ENCODE measurements at places on chromosomes 6 and 20.
A peak's percentile ranks its signal among the peaks of the same experiment; 100 is the strongest.

DNA sequence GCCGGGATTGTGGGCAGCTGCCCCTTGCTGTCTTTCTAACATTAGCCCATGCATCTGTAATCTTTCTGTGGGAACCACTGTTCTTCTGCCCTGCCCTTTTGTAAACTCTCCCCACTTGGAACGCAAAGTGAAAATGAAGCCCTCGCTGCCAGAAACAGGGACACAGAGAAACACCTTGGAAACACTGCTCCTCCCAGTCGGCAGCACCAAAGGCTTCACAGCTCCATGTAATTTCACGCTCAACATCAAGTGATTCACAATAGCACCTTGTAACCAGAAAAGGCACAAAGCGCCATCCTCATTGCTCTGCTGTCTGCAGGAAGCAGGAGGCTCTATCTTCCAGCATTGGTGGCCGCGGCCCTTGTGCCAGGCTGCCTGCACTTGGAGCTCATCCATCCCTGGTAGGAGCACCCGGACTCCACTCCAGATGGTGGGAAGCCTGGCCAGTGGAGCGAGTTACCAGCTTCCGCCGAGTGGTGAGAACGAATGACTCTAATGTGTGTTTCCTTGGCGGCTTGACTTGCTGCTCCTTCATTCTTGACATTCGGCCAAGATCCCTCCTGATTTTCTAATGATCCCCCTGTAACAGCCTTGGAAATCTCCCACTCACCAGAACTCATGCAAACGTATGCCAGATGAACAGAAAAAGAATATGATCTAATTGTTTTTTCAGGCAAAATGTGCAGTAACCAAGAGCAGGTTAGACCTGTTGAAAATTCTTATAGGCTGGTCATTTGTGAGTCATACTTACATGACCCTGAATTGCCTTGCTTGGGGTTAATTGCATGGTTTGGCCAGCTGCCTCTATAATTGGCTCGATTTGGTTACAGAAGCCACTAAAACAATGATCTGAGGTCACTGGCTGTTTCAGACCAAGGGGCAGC is 169.1 kb upstream of the CDYL start:
- peak; percentile 84 for DNase-seq

- DNase-seq, result no peak
Measured at GRCh38 chr6:12075067-12075563, 63.0 kb downstream of the HIVEP1 start.

- no peak for DNase-seq
Measured at GRCh38 chr6:13046084-13046483, 282.3 kb downstream of the TBC1D7 start.

DNA sequence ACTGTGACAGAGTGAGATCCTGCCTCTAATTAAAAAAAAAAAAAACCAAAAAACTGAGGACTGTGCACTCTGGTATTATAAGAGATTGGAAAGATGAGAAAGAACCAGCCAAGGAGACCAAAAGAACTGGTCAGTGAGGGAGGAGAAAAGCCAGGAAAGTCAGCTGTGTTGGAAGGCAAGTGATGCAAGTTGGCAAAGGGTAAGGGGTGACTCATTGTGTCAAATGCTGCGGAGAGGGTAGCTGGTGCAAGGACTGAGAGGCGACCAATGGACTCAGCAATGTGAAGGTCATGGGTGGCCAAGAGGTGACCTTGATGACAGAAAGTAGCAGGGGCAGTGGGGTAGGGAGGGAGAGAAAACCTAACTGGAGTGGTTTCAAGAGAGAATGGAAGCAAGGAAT is 27.4 kb upstream of the LRRN4 start:
- DNase-seq, result no peak

- DNase-seq, result no peak
Measured at GRCh38 chr6:46080111-46080510, 49.7 kb upstream of the ENPP4 start.

- no peak for DNase-seq
Measured at GRCh38 chr6:26202811-26203583, 115.8 kb downstream of the HFE start.

DNA sequence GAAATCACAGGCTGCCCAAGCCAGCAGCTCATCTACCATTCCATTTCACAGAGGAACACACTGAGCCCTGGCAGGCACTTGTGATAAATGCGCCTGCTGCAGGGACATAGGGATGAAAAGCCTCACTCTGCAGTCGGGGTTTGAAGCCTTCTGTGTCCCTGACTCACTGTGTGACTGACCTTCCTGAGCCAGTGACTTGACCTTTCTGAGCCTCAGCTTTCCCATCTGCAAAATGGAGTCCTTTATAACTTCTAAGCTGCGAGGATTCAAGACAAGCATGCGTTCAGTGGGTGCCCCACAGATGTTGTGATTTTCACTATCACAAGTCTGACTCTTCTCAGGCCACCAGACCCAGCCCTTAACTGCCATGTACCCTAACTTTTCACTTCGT is 5.5 kb downstream of the TGM2 start:
- DNase-seq, result no peak

GRCh38 chr20:40196846-40197436 is 492.1 kb downstream of the MAFB start:
- DNase-seq, result no peak

DNA sequence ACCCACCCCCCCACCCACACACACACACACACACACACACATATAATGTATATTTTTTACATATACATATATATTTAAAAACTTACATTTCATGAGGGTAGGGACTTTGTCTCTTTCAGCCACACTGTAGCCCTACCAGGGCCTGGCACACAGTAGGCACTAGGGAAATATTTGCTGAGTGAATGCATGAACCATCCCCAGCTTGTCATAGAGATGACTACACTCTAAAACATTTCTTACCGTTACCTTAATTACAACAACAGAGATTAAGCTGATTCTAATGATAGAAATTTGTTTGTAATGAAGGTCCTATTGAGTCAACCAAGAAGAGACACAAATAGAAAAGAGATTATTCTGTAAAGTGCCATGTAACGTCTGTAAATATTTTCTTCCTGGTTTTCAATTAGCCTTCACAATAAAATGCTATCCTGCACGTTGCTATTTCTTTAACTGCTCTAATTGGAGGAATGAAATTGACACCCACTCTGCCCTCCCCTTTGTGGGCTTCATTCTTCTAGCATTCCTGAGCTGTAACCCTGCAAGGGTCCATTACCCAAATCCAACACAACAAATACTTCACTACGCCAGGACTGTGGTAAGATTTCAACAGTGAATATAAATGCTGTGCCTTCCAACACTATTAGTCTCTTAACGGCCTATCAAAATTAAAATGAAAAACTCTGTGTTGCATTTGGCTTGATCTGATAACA is 30.8 kb downstream of the SIM1 start:
- DNase-seq, result no peak

DNA sequence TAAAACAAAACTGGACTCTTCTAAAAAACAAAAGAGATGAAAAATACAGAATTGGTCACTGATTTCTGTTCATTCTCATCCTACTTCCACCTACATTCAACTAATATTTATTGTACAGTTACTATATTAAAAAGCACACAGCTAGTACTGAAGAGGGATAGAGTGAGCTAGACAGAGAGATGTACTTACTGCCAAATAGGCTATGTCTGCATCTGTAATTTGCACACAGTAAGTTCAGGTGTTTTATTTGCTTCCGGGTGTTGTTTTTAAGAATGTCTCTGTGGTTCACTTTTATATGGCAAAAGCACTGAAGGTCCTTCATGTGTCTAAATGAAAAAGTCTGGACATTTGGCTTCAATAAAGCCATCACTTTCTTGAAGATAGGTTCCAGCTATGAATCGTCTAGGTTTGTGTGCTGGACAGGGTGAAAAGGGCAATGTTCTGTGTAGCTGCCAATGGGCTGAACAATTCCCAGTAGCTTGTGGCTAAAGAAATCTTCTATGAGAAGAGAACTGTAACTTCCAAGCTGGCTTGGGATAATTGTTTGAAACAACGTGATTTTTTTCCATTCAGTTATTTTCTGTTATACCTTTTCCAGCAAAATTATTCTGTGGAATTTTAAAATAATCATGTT is 47.3 kb downstream of the EPB41L2 start:
- no peak for DNase-seq

DNA sequence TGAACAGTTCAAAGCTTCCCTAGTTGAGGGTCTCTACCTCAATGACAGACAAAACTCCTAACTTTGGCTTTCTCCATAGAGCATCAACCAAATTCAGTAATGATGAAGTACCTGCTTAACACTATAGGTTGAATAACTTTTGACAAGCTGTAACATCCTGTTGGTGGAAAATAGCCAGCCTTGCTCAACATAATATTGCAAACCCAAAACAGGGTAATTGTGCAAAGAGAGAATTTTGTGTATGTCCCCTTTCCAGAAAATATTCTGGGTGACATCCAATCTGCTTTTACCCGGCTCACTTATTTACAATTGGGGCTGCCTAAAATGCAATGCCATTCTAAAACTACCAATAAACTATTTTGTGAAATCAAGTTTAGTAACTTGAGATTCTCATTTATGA is 72.8 kb downstream of the ATXN1 start:
- no peak for DNase-seq

DNA sequence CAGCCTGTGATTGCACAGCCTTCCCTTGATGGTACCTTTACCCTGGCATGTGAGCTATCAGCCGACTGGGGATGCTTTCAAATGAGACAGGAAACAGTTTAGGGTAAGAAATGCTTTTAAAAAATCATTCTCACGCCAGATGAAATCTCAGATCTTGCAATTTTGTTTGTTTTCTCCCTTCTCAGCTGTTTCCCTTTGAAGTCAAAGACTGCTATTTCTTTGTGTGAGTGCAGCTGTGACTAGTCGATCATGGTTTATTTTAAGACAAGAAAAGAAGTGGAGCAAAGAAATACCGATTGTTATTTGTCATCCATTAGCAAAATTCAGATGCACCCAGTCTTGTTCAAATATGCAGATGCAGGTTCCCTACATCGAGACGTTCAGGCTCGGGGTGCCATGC is 489.7 kb downstream of the QKI start:
- no peak for DNase-seq

- peak; percentile 28 for DNase-seq
Measured at GRCh38 chr6:24907919-24908649, 27.7 kb downstream of the RIPOR2 start.

- DNase-seq, result no peak
Measured at GRCh38 chr6:100905067-100905466, 23.9 kb upstream of the ASCC3 start.

- no peak for DNase-seq
Measured at GRCh38 chr20:17614812-17615644, 45.2 kb downstream of the DSTN start.

- DNase-seq, result no peak
Measured at GRCh38 chr20:33442136-33443005, 1.2 kb downstream of the SNTA1 start.

DNA sequence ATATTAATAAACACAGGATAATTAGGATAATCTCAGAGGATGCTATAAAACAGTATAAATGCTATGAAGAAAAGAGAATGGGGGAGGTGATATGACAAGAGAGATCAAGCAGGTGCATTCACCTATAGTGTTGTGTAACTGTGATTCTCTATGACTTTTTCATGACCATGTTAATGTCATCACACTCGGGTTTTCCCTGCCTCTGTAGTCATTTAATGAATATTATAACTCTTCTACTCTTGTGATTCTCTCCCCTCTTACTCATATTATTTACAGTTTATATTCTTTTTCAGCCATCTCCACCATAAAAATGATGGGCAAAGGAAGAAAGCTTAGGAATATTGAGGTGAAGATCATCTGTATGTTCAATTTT is 106.9 kb upstream of the SGK1 start:
- DNase-seq, result no peak

- no peak for DNase-seq
Measured at GRCh38 chr6:44128020-44128917, 915 bp downstream of the TMEM63B start.

DNA sequence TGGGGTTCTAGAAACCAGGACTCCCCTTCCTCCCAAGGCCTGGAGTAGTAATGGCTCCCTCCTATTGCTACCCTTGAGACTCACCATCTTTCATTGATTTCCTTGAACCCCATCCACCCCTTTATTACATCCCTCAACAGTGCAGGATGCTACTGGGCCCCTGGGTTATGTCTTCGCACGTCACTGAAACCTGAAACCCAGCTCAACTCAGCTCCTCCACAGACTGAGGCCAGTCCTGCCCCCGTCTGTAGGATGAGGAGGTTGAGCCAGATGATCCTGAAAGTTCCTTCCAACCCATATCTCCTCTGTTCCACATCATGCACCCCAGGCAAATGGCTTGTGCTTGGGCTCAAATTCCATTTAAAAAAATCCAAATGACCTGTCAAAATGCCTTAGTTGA is 21.4 kb downstream of the CPNE5 start:
- DNase-seq, result no peak

GRCh38 chr6:8113131-8113654 is 10.8 kb upstream of the EEF1E1 start:
- no peak for DNase-seq

GRCh38 chr20:62088258-62089127 is 22.8 kb upstream of the TAF4 start:
- no peak for DNase-seq
